ENCODE measurements at places on chromosomes 2 and 18.

GRCh38 chr2:120933693-120934573, 198.3 kb downstream of the GLI2 start:
- DNase-seq, result no peak

DNA sequence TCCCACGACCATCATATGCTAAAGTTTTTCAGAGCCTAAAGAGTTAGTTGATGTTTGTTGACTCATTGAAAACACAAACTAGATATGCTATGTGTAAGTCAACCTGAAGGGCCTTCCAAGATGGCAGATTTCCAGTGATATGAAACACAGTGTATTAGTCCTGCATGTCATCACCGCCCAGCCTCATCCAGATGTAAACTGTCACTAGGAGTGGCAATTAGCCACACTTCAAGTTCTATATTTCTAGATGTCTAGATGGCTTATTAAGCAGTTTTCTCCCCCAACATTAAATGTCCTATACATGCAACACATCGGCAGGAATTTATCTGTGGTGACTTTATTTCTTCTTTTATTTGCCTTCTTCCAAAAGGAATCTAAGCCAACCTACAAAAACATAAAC, 444.1 kb upstream of the SMIM21 start:
- no peak for DNase-seq

GRCh38 chr2:29747786-29748470, 173.5 kb downstream of the ALK start:
- peak; percentile 24 for DNase-seq

GRCh38 chr2:162934191-162934590, 95.6 kb upstream of the KCNH7 start:
- no peak for DNase-seq

DNA sequence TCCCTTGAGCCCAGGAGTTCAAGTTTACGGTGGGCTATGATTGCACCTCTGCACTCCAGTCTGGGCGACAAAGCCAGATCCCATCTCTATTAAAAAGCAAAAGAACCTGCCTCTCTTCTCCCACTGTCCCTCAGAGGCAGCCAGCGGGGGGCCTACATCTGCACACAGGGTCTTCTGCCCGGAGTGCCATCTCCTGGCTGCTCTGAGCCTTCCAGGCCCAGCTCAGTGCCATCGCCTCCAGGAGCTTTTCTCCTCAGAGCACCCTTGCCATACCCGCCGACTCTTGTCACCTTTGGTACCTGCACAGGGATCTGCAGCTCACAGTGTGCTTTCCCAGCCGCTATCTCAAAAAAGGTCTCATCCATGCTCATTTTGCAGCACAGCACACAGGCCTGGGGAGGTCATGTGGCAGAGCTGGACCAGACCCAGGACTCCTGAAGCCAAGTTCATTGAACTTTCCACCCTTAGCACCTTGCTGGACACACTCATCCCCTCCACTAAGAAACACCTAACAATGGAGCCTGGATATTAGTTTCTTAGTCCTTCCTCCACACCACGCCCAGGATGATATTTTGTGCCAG, 186.3 kb downstream of the HAUS1 start:
- no peak for DNase-seq

DNA sequence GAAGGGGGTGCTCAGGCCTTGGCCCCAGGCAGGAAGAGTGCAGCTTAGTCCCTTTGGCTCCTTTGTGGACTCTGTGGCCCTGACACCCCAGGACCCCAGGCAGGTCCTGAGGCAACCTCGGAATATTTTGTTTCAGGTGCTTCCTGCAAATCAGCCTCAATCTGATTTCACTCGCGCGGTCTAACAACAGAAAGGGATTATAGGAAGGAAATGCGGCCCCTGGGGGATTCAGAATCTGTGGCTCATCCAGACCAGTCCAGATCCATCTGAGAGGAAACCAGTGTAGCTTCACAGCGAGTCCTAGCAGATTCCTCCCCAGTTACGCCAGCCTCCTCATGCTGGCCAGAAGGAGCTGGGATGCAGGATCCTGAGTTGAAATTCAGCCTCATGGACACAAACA, 59.5 kb upstream of the YWHAQ start:
- no peak for DNase-seq

- DNase-seq, result no peak
Observed at GRCh38 chr2:29519338-29519925, 402.0 kb downstream of the ALK start.

DNA sequence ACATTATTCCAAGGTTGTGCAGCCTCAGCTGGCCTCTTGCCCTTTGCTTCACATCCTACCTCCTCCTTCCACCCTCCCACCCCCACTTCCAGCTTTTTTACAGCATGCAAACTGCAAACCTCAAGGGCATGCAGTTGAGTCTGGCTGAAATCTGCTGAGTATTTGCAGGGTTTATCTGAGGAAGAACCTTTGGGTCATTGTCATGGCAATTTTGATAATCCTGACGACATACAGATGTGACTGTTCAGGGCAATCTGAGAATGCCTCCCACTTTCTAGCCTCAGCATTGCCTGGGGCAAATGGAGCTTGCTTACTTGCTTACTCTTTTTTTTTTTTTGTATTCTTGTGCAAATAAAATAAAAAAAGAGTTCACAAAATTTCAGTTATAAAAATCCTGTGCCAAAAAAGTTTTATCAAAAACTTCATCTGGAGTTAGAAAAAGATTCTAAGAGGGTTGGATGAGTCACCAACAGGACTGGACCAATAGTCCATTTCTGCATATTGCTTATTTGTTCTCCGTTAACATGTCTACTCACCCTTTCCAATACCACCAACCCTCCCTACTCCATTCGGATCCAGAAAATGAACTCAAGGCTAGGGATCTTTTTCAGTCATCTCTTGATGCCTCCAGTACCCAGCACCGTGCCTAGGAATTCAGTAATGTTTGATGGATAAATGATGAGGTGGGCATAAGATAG, 23.6 kb upstream of the LHCGR start:
- DNase-seq, result no peak
